T-helper 17 cell (primary cell): ENCODE measurements at places on chromosomes 7 and 10.

DNA sequence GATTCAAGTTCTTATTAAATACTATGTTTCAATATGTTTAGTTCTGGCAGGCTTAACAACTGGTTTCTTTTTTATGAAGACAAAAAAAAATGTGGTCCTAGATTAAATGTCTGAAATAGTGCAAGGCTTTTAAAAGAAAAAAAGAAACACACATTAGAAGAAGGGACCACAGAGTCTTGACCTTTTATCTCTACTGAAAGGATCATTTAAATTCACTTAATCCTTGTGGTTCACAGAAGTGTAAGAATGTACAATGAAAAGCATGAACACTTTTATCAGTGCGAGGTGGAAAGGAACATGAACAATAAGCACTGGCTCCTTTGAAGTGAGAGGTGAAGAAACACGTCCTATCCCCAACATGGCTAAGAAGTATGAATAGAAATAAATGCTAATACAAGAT, 765.1 kb downstream of the MAGI2 start:
- DNase-seq: no peak

DNA sequence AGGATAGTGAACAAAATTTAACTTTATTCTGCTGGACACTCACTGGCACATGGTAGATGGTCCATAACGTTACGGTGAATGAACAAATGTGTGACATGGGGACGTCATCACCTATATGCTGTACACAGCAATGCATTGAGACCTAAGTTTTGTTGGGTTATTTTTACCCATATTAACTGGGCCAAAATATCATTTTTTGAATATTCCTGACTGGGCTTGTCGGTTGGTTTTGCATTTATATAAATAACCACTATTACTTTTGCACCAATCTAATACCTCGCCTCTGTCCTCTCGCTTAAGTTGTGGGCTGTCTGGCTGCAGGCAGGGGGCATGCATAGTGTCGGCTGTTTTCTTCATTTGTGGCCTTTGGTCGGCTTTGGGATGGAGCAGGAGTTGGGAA, 161.7 kb downstream of the USP6NL start:
- no peak for DNase-seq

DNA sequence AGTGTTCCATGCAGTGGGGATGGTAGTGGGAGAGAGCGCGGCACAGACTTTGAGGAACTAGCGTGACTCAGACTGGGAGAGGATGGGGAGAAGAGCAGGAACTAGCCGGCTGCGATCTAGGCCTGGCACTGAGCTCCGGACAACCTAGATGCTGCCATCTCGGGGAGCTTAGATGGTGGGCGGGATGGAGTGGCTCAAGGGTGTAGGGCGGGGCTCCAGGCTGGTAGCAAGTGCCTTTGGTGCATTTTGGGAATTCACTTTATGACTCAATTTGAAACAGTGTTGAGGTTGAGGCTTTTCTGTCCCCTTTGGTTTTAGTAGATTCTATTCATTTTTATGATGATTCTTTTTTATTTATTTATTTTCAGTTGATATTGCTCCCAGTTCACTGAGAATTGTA, 185.3 kb upstream of the GPR26 start:
- DNase-seq: no peak

DNA sequence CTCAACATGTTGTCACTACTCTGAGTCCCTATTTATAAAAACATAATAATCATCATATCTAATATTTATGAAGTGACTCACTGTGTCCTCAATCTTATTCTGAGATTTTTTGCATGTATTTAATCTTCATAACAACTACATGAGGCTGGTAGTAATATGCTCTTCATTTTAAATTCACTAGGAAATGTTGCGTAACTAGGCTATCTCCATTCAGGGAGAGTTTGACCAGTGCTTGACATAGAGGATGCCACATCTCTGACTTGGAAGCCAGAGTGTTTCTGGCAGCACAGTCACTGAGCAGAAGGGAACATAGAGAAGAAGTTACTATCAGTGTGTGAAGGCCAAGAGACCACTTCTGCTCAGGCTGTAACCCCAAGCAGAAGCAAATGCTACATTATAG, 88.9 kb downstream of the FAM13C start:
- no peak for DNase-seq

- DNase-seq: no peak
Measured at GRCh38 chr10:112904000-112904399, 46.0 kb upstream of the TCF7L2 start.

DNA sequence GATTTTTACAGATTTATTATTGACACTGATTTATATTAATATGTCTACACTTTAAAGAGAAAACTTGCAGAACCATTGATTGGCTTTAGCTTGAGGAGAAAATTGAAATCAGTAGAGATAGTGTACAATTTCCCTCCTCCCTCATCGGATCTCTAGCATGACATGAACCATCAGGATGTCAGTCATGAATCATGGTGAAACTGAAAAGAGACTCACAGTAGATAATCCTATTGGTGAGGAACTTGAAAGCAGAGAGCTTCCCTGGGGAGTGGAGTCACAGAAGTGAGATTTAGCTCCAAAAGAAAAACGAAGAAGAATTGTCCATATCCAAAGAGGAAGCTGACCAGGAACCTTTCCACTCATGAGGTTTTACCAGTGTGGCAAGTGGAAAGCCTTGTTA, 346.8 kb downstream of the ABCA13 start:
- DNase-seq: no peak

- no peak for DNase-seq
Measured at GRCh38 chr7:120825576-120825975, 32.4 kb downstream of the TSPAN12 start.

- no peak for DNase-seq
Measured at GRCh38 chr10:103889121-103889720, 28.8 kb downstream of the STN1 start.
